Subcutaneous preadipocyte (primary cell): ENCODE measurements at places on chromosomes 4 and X. TPM values are rescaled to one million over a fixed set of nuclear protein-coding genes. Genes with fewer than 3 reads are reported as not detected.

The ADGRG4 gene
- not detected in 2 replicates for total RNA-seq

The EDA2R gene
- 20.9 and 31.1 TPM in 2 replicates for total RNA-seq

The PAGE5 gene
- not detected in 2 replicates for total RNA-seq

The DCX gene
- not detected in 2 replicates for total RNA-seq

The MPP1 gene
- 9.8 and 18.0 TPM in 2 replicates for total RNA-seq

The EDA gene
- total RNA-seq, result 0.59 and 0.73 TPM in 2 replicates

The BANK1 gene
- under 0.01 and 0.20 TPM in 2 replicates for total RNA-seq

The UGT2B11 gene
- not detected in 2 replicates for total RNA-seq

The TKTL2 gene
- total RNA-seq, result not detected in 2 replicates

The RNF175 gene
- under 0.01 and 1.2 TPM in 2 replicates for total RNA-seq

The RBMX gene
- 248 and 282 TPM in 2 replicates for total RNA-seq

The CAPN6 gene
- under 0.01 TPM in 1 of 2 replicates, not detected in the other for total RNA-seq

The C4orf51 gene
- not detected in 2 replicates for total RNA-seq

The PLXNB3 gene
- total RNA-seq, result 4.4 and 4.9 TPM in 2 replicates

The GAGE1 gene
- total RNA-seq, result not detected in 2 replicates

The PAGE4 gene
- not detected in 2 replicates for total RNA-seq

The SCRG1 gene
- total RNA-seq, result under 0.01 TPM in 1 of 2 replicates, not detected in the other

The XKRX gene
- total RNA-seq, result under 0.01 TPM in 1 of 2 replicates, not detected in the other

The ZNF157 gene
- total RNA-seq, result not detected in 2 replicates

The NOX1 gene
- total RNA-seq, result not detected in 2 replicates

The CT45A10 gene
- not detected in 2 replicates for total RNA-seq

The CLDN2 gene
- not detected in 2 replicates for total RNA-seq

The TBL1X gene
- 12.9 and 19.2 TPM in 2 replicates for total RNA-seq

The DMRTC1B gene
- not detected in 2 replicates for total RNA-seq

The ARHGAP4 gene
- total RNA-seq, result 0.37 and 0.39 TPM in 2 replicates

The TAF7L gene
- total RNA-seq, result 0.37 and 0.39 TPM in 2 replicates

The MMRN1 gene
- total RNA-seq, result not detected in 2 replicates
